Activated CD4-positive, alpha-beta memory T cell treated with anti-CD3 and anti-CD28 coated beads for 36 hours (primary cell): ENCODE measurements at places on chromosomes 2 and 18. TPM values are rescaled to one million over a fixed set of nuclear protein-coding genes. Genes with fewer than 3 reads are reported as not detected.
A peak's percentile ranks its signal among the peaks of the same experiment; 100 is the strongest.

- H3K27me3 ChIP-seq = no peaks in the 10 kb centered on the region
- DNase-seq = no peak
- H3K4me1 ChIP-seq = peaks cover 6% of the 10 kb centered on the region
- H3K36me3 ChIP-seq = peaks cover 2% of the 10 kb centered on the region
Measured at GRCh38 chr2:207921606-207922005, 103.7 kb downstream of the PLEKHM3 start.

DNA sequence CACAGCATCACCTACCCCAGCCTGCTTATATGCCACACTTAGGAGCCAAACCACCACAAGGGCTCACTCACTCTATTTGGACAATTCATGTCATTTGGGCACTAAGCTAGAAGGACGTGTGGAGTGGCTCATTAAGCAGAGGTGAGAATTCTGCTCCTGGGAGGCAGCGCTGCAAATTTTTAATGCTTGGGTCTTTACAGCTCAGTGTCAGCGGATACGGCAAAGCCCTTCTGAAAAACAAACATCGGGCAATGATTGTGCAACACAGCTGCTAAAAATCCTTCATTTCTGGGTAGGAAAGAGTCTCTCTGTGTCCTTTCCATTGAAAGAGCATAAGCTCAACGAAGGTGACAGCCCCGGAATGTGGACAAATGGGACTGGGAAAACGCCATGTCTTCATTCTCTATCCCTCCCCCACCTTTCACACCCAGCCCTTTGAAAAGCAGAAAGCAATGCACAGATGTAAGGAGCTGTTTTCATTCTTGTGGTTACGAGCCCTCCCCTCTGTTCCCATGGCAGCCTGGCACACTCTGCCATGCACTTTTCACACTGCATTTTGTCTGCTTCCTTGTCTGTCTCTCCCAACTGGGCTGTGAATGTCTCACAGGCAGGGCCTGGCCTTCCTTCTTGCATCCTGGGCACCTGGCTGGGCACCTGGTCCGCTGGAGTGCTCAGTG lies 16.0 kb downstream of the TMEM177 start:
- peaks cover 29% of the 10 kb centered on the region for H3K4me1 ChIP-seq
- no peaks in the 10 kb centered on the region for H3K36me3 ChIP-seq
- DNase-seq = no peak
- no peak overlapping the region for H3K27ac ChIP-seq

DNA sequence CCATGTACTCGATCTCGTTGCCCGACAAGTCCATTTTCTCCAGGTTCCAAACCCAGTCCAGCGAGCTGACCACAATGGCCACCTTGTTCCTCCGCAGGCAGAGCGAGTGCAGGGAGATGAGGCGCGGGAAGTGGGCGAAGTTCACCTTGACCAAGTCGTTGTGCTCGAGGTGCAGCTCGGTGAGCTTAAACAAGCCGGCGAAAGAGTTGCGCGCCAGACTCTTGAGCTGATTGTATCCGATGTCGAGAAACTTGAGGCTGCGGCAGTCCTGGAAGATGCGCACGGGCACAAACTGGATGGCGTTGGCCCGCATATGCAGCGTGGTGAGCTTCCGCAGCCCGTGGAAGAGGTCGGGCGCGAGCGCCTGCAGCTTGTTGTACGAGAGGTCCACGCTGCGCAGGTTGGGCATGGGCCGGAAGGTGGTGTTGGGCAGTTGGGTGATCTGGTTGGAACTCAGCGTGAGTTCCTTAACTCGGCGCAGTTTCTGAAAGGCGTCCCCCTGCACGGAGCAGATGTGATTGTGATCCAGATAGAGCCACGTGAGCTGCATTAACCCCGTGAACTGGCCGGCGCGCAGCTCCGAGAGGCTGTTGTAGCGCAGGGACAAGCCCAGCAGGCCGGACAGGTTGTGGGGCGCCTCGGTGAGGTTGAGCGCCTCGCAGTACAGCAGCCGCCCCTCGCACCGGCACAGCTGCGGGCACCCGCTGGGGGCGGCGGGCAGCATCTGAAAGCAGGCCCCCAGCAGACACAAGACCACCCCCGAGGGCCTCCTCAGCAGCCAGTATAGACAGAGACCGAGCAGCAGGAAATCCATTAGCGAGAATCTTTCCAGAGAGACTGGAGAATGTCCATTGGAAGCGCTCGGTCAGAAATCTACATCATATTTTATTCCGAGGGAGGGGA lies 1.3 kb downstream of the LRRTM1 start:
- H3K27ac ChIP-seq = no peak overlapping the region
- peaks cover 24% of the 10 kb centered on the region for H3K27me3 ChIP-seq
- no peaks in the 10 kb centered on the region for H3K36me3 ChIP-seq
- no peak overlapping the region for H3K4me3 ChIP-seq
- no peak for DNase-seq
- no peaks in the 10 kb centered on the region for H3K4me1 ChIP-seq

DNA sequence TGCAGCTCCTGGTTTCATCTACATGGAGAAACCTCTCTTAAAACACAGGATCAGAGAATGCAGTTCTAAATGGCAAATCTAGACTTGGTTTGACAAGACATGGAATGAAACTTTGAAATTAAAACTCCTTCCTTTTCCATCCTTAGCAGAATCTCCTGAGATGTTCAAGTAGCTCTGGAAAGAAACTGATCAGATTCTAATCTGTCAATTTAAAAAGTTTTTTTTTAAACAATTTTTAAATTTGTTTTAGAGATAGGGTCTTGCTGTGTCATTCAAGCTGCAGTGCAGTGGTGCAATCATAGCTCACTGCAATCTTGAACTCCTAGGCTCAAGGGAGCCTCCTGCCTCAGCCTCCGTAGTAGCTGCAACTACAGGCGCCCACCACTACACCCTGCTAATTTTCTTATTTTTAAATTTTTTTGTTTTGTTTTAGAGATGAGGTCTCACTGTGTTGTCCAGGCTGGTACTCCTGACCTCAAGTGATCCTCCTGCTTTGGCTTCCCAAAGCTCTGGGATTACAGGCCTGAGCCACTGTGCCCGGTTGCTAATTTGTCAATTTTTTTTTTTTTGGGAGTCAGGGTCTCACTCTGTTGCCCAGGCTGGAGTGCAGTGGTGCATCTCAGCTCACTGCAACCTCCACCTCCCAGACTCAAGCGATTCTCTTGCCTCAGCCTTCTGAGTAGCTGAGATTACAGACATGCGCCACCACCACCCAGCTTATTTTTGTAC lies 216.7 kb downstream of the TGIF1 start:
- no peaks in the 10 kb centered on the region for H3K27me3 ChIP-seq
- peaks cover 21% of the 10 kb centered on the region for H3K4me1 ChIP-seq
- no peak overlapping the region for H3K27ac ChIP-seq
- H3K36me3 ChIP-seq = no peaks in the 10 kb centered on the region
- DNase-seq = no peak

- no peak for DNase-seq
- H3K36me3 ChIP-seq = no peaks in the 10 kb centered on the region
- H3K4me3 ChIP-seq = no peak overlapping the region
- H3K27ac ChIP-seq = no peak overlapping the region
- no peaks in the 10 kb centered on the region for H3K27me3 ChIP-seq
- H3K4me1 ChIP-seq = no peaks in the 10 kb centered on the region
Measured at GRCh38 chr2:16327326-16327725, 338.3 kb downstream of the CYRIA start.

- no peaks in the 10 kb centered on the region for H3K27me3 ChIP-seq
- H3K4me1 ChIP-seq = peaks cover 26% of the 10 kb centered on the region
- no peak overlapping the region for H3K27ac ChIP-seq
- H3K36me3 ChIP-seq = peaks cover 32% of the 10 kb centered on the region
- no peak overlapping the region for H3K4me3 ChIP-seq
Measured at GRCh38 chr2:219215871-219216534, 2.8 kb downstream of the ABCB6 start.

DNA sequence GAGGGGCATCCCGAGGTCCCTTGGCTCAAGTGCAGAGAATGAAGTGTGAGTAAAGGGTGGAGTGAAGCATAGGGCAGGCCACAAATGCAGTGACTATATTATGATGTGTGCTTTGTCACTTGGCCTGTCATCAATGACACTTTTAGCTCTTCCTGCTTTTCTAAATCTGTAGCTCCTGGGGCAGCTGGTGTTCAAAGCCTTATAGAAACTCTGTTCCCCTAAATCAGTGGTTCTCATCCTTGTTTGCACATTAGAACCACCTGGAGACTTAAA lies 135.6 kb upstream of the LGALSL start:
- H3K36me3 ChIP-seq = no peaks in the 10 kb centered on the region
- DNase-seq = peak; percentile 23
- peaks cover 2% of the 10 kb centered on the region for H3K27me3 ChIP-seq
- H3K4me1 ChIP-seq = peaks cover 7% of the 10 kb centered on the region
- no peak overlapping the region for H3K27ac ChIP-seq

DNA sequence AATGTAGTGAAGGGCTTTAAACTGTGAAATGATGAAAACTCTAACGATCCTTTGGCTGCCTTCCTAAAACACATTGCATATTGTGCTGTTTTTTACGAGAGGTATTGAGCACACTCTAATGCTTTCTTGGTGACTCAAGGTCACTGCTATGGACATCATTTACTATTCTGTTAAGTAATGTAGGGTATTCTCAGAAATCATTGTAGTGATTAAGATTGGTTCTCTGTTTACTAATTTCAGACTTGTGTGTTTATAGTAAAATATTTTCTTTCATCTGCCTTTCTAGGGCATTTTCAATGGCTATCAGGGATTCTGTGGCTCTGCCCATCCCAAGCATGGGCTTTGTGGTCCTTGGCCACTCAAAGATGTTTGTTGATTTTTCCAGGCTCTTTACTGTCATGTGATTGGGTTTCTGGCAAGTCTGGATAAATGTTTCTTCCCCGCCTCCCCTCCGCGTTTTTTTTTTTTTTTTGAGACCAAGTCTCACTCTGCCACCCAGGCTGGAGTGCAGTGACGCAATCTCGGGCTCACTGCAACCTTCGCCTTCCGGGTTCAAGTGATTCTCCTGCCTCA lies 29.3 kb downstream of the UBE2F start:
- peaks cover 31% of the 10 kb centered on the region for H3K36me3 ChIP-seq
- peaks cover 42% of the 10 kb centered on the region for H3K4me1 ChIP-seq
- no peaks in the 10 kb centered on the region for H3K27me3 ChIP-seq
- H3K27ac ChIP-seq = peak overlapping the region; percentile 74
- no peak for DNase-seq

- H3K4me1 ChIP-seq = no peaks in the 10 kb centered on the region
- H3K36me3 ChIP-seq = no peaks in the 10 kb centered on the region
- no peak overlapping the region for H3K4me3 ChIP-seq
- no peak overlapping the region for H3K27ac ChIP-seq
- no peak for DNase-seq
- no peaks in the 10 kb centered on the region for H3K27me3 ChIP-seq
Measured at GRCh38 chr18:70582981-70583380, 294.1 kb downstream of the SOCS6 start.

GRCh38 chr2:33086400-33087015 lies 139.8 kb downstream of the LTBP1 start:
- H3K4me3 ChIP-seq = no peak overlapping the region
- H3K27ac ChIP-seq = no peak overlapping the region
- H3K36me3 ChIP-seq = no peaks in the 10 kb centered on the region
- H3K27me3 ChIP-seq = peaks cover 19% of the 10 kb centered on the region
- no peaks in the 10 kb centered on the region for H3K4me1 ChIP-seq
- DNase-seq = no peak

GRCh38 chr2:47155091-47155876 lies at the start of gene STPG4:
STPG4 (minus strand) TSS chr2:47155308; CDS start chr2:47155251, 57 bp downstream.
- peaks cover 8% of the 10 kb centered on the region for H3K4me1 ChIP-seq
- no peak for DNase-seq
- peaks cover 19% of the 10 kb centered on the region for H3K36me3 ChIP-seq
- H3K27ac ChIP-seq = no peak within 1 kb of the TSS
- H3K4me3 ChIP-seq = no peak within 1 kb of the TSS

- H3K4me3 ChIP-seq = no peak overlapping the region
- no peaks in the 10 kb centered on the region for H3K4me1 ChIP-seq
- H3K36me3 ChIP-seq = no peaks in the 10 kb centered on the region
- no peak overlapping the region for H3K27ac ChIP-seq
Measured at GRCh38 chr2:70720124-70720523, 47.9 kb downstream of the ADD2 start.

- H3K4me1 ChIP-seq = peaks cover 12% of the 10 kb centered on the region
- H3K27me3 ChIP-seq = no peaks in the 10 kb centered on the region
- no peak overlapping the region for H3K4me3 ChIP-seq
- H3K36me3 ChIP-seq = no peaks in the 10 kb centered on the region
- H3K27ac ChIP-seq = no peak overlapping the region
Measured at GRCh38 chr2:189348369-189348768, 92.9 kb upstream of the WDR75 start.

DNA sequence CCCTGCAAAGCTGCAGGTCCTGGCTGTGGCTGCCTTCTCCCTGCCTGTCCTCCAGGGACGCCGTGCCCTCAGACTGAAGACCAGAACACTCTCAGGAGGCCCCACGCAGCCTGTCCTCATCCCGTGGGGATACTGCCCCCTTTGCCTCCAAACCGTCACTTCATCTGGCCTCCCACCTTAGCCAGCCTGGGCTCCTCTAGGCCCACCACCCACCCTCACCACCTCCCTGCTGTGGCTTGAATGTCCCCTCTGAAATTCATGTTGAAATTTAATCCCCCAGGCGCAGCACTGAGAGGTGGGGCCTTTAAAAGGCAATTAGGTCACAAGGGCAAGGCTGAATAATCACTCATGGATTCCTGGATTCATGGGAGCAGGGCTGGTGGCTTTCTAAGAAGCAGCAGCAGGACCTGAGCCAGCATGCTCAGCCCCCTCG lies 198.2 kb downstream of the SEPTIN10 start:
- H3K36me3 ChIP-seq = no peaks in the 10 kb centered on the region
- no peaks in the 10 kb centered on the region for H3K4me1 ChIP-seq
- DNase-seq = no peak
- no peak overlapping the region for H3K4me3 ChIP-seq

DNA sequence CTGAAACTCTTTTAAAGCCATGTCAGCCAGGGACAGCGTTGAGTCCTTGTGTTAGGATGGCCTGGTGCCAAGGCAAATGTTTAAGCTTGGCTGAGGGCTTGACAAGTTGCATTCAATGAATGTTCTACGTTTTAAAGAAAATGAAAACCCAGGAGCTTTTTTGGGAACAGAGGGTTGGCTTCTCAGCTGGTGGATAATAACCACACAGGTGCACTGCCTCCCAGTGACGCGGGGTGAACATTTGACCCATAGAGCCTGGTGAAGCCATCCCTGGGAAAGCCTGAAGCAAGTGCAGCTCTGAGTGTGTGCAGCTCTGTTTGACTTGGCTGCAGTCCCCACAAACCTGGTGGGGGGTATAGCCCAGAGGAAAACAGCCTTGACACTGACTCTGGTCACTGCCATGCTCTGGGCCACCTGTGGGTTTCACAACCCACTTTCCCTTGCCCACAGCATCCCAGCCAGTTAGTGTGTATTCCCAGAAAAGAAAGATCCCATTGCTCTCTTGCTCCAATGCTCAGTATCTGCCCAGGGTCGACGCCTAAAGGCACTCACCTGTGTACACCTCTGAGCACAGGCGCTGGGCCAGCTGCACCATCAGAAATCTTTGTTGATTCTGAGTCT lies 874.9 kb downstream of the RNF144A start:
- H3K27me3 ChIP-seq = peaks cover 2% of the 10 kb centered on the region
- DNase-seq = no peak
- H3K4me3 ChIP-seq = no peak overlapping the region
- H3K36me3 ChIP-seq = no peaks in the 10 kb centered on the region
- H3K27ac ChIP-seq = no peak overlapping the region

The CFAP65 gene
- total RNA-seq = not detected

The SCN9A gene
- not detected for total RNA-seq

The DLGAP1 gene
- total RNA-seq = 0.45 TPM

The SLC23A3 gene
- 2.3 TPM for total RNA-seq

The CTDP1 gene
- 35.4 TPM for total RNA-seq
